Activated T-cell treated with anti-CD3 and anti-CD28 coated beads, Interleukin-2, amount 50 U/mL, for 72 hours (primary cell): ENCODE measurements at places on chromosomes 3 and 15. TPM values are rescaled to one million over a fixed set of nuclear protein-coding genes. Genes with fewer than 3 reads are reported as not detected.

DNA sequence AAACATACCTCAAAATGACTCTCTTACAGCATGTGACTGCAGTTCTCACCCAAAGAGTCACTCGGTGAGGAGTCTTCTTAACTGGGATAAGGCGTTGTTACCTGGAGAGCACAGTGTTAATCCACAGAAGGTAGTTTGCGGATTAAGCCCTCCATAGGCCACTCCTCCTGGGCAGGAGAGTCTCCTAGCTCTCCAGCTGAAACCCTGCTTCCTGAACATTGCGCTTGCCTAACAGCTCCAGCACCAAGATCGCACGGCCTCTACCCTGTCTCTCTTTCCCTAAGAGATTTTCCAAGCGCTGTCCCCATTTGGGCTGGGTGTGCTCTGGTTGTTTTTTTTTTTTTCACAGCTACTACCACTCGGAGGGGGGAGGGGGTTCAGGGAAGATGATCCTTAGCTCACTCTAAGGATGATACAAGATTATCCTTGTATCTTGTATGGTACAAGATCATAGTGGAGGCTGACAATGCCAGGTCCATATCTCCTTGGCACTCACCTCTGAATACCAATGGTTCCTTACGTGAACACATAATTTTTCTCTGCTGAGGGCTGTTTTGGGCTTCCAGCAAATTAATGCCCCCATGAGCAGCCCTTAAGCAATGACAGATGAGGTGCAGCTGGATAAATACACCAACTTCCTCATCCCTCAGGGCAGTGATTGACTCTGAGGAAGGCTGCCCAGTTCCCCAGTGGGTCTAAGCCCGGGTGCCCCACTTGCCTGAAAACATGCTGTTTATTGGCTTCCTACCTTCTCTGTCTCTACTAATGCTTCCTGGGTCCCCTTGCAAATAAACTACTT lies 185.2 kb upstream of the TSC22D2 start:
- H3K27ac ChIP-seq, result no peak overlapping the region
- H3K4me3 ChIP-seq, result no peak overlapping the region
- DNase-seq, result no peak

DNA sequence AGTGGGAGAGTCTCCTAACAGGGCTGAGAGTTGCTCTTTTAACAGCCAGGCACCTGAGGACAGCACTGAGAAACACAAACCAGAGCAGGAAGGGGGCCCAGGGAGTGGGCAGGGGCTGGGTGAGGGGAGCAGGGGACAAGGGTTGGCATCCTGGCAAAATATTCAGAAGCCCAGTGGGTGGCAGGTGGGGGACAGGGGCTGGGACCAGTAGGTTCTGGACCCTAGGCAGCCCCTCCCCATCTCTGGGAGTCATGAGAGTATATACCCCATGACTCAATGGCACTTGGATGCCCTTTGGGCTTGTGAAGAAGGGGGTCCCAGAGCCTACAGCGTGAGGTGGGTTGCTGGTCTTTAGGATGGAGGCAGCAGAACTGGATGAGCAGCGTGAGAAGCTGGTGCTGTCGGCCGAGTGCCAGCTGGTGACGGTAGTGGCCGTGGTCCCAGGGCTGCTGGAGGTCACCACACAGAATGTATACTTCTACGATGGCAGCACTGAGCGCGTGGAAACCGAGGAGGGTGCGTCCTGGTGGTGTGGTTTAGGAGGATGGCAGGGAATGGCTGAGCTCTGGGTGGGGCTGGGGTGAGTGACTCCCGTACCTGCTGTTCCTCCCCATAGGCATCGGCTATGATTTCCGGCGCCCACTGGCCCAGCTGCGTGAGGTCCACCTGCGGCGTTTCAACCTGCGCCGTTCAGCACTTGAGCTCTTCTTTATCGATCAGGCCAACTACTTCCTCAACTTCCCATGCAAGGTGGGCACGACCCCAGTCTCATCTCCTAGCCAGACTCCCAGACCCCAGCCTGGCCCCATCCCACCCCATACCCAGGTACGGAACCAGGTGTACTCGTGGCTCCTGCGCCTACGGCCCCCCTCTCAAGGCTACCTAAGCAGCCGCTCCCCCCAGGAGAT lies 24.2 kb downstream of the NBEAL2 start:
- no peak overlapping the region for H3K4me3 ChIP-seq
- no peak for DNase-seq
- H3K4me1 ChIP-seq, result peaks cover 7% of the 10 kb centered on the region
- H3K36me3 ChIP-seq, result peaks cover 4% of the 10 kb centered on the region
- H3K27me3 ChIP-seq, result no peaks in the 10 kb centered on the region
- no peak overlapping the region for H3K27ac ChIP-seq

CATSPER2 gene
- 6.9 TPM for total RNA-seq

SPATA12 gene
- not detected for total RNA-seq

GRCh38 chr15:48334260-48334659 lies 3.0 kb downstream of the DUT start:
- DNase-seq, result no peak
- H3K27ac ChIP-seq, result peak overlapping the region; percentile 92
- peak overlapping the region; percentile 97 for H3K4me3 ChIP-seq
- peaks cover 46% of the 10 kb centered on the region for H3K4me1 ChIP-seq
- no peaks in the 10 kb centered on the region for H3K27me3 ChIP-seq

FANCD2OS gene
- not detected for total RNA-seq

GRCh38 chr15:47778263-47778770 lies 61.0 kb downstream of the SEMA6D start:
- peaks cover 6% of the 10 kb centered on the region for H3K27me3 ChIP-seq
- DNase-seq, result no peak
- H3K4me1 ChIP-seq, result no peaks in the 10 kb centered on the region
- no peak overlapping the region for H3K27ac ChIP-seq

GRCh38 chr15:40108061-40108854 lies 421 bp downstream of the BMF start:
- H3K36me3 ChIP-seq, result no peaks in the 10 kb centered on the region
- H3K4me1 ChIP-seq, result peaks cover 45% of the 10 kb centered on the region
